ENCODE measurements at places on chromosomes 4 and X.

- DNase-seq = no peak
Observed at GRCh38 chrX:9700555-9700954, 65.1 kb downstream of the GPR143 start.

DNA sequence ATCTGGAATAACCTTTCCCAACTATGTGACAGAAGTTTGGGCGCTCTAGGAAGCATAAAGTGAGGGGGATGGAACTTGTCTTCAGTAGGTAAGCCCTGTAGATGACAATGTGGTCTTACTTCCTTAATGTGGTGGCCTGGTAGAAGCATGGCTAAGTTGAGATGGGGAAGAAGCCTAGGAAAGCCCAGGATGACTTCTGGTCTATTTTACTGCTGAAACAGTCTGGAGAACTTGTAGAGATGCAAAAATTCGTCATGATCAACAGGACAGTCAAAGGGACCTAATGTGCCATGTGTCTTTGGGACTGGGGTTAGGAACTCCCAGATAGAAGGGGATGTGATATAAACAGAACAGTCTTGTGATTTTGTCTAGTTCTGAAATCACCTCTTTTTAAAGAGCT, 40.8 kb downstream of the CCNG2 start:
- no peak for DNase-seq

GRCh38 chrX:129706400-129707072, 32.2 kb upstream of the XPNPEP2 start:
- DNase-seq = no peak

DNA sequence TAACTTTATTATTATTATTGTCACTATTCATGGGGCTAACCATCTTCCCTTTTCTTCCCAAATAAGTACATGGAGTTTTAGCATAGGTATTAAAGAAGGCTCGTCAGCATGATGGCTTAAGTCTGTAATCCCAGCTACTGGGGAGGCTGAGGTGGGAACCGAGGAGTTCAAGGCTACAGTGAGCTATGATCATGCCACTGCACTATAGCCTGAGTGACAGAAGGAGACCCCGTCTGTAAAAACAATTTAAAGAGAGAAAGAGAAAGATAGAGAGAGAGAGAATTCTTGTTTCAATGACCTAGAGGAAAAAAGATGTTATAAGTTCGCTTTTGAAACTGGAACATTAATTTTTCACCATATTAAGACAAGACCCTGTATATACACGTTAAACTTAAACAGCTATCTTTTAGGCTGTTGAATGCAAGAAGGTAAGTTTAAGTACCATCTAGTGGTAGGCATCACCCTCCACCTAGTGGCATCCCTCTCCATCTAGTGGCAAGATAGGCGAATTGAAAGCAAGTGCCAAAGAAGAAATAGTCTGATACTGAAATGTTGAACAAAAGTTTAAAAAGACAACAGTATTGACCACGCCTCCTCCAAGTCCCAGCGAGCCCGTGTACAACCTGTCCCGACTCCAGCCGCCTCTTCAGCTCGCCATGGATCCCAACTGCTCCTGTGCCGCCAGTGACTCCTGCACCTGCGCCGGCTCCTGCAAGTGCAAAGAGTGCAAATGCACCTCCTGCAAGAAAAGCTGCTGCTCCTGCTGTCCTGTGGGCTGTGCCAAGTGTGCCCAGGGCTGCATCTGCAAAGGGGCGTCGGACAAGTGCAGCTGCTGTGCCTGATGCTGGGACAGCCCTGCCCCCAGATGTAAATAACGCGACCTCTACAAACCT, 26.0 kb upstream of the YTHDC1 start:
- DNase-seq = no peak

- no peak for DNase-seq
Observed at GRCh38 chr4:172858731-172859230, 309.8 kb upstream of the GALNT7 start.

DNA sequence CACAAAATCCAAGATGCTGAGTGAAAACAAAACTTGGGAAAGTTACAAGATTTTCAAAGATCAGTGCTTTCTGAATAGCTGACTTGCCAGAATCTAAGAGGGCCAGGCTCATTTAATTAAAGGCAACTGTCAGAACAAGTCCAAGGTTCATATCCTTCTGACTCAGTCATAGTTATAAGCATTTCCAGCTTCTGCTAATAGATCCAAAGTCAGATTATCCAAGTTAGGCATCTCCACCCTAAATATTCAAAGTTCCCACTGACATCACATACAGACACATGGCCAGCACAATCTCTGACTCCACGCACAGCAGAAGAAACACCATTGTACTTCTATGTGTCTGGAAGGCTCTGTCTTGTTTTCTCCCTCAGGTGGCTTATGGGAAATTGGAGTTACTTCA, 41.8 kb downstream of the GASK1B start:
- DNase-seq = no peak

DNA sequence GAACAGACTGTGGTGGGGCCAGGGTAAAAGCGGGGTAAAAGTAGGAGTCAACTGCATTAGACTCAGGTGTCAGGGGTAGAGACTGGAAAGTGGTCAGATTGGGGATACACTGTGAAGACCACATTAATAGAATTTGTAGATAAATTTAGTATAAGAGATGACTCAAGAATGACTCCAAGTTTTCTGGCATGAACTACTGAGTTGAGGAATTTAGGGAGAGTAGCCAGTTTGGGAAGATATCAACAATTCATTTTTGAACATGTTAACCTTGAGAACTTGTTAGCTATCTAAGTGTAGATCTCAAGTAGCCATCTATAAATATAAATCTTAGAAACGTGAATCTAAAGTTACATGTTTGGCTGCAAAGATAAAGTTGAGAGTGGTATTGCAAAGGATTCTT, 206.9 kb upstream of the HCCS start:
- no peak for DNase-seq

DNA sequence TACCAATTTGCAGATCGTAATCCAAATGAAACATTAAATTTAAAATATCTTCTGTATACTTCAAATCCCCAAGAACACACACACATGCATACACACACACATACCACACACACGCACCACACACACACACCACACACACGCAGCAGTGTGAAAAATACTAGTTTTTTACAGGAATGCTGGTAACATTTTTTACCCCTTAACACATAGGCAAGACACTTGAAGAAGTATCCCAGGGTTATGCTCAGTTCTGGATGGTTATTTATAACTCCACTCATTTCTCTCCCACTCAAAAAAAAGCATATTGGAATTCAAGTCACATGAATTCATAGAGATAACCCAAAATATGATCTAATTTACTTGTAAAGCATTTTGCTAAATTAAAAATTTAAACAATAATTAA, 325.5 kb upstream of the SLC7A11 start:
- no peak for DNase-seq

DNA sequence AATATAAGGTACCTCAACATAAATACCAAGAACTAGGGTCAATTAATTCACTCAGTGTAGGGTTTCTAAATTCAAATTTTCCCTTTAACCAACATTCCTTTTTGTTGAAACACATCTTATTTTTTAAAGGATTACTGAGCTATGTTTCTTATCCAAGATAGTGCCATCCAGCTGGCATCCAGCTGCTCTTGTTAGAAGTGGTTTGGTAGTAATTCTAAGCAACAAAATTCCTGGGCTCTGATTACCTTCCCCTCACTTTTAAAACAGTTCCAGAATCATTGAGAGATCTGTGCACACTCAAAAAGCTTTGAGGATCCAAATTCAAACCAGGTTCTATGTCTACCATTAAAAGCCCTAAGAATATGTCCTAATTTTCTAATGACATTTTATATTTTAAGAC, 583.7 kb downstream of the TRIML1 start:
- DNase-seq = no peak

All from stimulated activated CD4-positive, alpha-beta T cell treated with anti-CD3 and anti-CD28 coated beads, Interleukin-1b, Interleukin-23, amount 100 ng/mL, for 1 hour (primary cell).